ENCODE measurements at places on chromosomes 7 and 10.

- no peak for DNase-seq
Observed at GRCh38 chr7:107559864-107560263, 3.9 kb downstream of the COG5 start.

GRCh38 chr10:72316748-72317435, 37.8 kb downstream of the DNAJB12 start:
- DNase-seq: peak; percentile 67

DNA sequence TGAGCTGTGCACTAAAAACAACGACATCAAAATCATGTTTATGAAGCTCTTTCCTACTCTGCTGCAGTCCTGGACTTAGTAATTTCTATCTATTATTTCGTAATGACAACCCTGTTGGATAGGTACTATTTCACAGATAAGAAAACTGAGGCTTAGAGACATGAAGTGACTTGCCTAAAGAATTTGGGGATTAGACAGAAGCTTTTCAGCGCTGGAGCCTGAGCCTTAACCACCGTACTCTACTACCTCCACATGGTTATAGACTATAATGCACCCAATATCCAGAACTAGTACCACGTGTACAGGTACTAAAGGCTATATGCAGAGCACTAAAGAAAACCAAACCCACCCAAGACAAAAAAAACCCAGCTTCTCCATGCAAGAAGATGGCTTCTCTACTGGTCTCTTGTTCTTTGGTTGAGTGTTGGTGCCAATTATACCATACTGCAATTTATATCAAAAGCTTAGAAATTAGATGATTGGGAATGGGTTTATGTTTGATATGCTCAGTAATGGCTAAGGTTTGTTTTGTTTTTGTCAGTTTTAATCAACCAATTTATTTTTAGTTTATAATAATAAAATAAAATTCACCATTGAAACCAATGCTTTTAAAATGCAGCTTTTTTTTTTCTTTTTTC, 6.5 kb upstream of the SNX10 start:
- DNase-seq: no peak

DNA sequence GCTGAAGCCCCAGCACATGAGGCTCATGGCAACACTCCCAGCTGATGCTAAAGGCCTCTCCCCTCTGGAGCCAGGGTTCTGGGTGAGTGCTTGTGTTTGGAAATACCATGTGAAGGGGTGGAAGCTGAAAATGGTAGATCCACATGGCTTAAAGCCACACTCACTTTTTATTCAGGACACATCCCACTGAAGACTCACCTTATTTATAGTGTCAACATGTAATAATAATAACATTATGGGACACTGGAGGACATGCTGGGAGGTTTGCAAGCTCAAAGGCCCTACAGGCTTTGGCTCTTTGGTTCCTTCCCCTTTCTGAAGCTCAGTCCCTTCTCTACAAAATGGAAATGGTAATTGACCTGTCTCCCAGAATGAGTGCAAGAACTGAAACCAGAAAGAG, 318.0 kb downstream of the GRID1 start:
- DNase-seq: no peak

DNA sequence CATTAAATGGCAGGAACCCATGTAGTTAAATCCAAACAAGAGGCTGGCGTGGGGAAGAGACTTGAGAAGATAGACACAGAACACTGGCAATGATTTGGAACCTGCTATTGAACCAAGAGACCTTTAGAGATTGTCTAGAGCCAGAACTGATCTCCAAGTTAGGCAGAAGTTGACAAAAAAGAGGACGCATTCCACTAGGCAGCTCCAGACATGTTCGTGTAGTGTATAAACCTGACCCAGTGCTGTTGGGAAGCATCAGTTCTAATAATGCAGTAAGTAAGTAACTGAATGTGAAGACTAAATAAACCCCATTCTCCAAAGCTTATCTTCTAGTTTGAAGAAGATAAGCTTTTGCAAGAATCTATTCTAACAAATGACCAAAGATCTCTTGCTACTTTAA, 50.8 kb downstream of the AP3M1 start:
- DNase-seq: no peak

- no peak for DNase-seq
Observed at GRCh38 chr10:102994531-102995295, 76.6 kb downstream of the CNNM2 start.

DNA sequence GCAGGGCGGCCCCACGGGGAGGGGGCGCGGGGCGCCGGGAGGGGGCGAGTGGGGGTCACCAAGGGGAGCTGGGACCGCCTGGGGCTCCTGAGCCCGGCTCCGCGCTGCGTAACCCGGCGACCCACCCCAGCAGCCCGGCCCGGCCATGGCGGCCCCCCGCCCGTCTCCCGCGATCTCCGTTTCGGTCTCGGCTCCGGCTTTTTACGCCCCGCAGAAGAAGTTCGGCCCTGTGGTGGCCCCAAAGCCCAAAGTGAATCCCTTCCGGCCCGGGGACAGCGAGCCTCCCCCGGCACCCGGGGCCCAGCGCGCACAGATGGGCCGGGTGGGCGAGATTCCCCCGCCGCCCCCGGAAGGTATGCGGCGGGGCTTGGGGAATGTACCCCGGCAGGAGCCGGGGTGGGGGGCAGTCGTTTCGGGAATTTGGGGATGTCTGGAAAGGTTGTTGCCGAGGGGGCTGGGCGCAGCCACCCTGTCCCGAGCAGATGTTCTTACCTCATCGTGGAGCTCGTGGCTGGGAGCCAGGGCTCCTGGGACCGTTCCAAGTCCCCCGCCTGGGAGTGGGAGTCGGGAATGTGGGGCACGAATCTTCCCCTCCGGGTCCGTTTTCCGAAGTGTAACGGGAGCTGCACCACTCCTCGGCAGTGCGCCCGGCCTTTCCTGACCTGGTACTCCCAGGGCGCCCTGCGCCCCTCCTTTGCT, 431 bp downstream of the ZYX start:
- DNase-seq: no peak

GRCh38 chr10:11415095-11415494, 196.4 kb downstream of the USP6NL start:
- DNase-seq: no peak

DNA sequence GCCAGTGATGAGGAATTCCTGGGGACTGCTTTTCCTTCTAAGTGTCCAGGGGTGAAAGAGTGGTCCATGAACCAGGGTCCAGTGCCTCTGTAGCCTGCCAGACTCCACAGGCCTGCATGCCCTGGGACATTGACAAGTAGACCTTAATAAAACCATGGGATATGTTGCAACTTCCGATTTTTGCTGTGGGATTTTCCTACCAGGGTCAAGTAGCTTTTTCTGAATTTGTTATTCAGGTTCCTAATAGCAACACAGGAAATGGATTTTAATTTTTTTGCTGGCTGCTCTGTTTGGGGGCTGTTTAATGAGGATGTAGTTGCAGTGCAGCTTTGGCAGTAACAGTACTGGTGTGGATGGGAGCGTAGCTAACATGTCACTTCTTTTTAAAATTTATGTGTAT, 42.1 kb downstream of the WBP1L start:
- no peak for DNase-seq

- no peak for DNase-seq
Observed at GRCh38 chr7:12943781-12944180, 256.3 kb downstream of the ARL4A start.

GRCh38 chr7:115005251-115005650, 83.4 kb downstream of the MDFIC start:
- no peak for DNase-seq

DNA sequence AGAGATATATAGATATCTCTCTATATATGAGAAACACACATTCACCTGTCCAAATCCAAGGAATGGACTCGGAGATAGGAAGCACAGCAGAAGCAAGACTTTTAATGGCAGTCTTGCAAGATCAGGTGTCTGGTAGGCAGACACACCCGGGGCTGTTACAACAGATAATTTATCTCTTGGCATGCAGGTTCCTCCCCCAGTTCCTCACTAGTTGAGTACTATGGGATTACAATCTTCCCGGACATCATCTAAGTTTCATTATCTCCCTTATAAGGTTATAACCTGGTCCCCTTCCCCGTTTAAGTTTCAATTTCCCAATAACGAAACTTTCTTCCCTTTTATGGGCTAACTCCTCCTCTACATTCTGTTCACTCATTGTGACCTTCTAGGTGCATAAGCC, 399.3 kb downstream of the PPP1R3A start:
- DNase-seq: no peak

GRCh38 chr7:95693551-95694333, 78.6 kb upstream of the DYNC1I1 start:
- no peak for DNase-seq

DNA sequence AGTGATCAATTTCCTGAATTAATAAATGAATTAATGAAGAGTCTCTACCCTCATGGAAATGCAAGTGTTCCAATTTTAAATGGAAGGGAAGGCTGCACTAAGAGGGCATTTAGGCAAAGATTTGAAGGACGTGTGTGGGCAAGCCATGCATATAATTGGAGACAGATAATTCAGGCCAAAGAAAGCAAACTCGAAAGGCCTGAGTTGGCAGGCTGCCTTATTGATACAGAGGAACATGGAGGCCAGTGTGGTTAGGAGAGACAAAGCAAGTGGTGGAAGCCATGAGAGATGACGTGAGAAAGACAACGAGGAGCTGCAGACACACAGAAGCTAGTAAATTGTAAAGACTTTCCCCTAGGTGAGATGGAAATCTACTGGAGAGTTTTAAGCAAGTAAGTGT, 15.4 kb upstream of the PCLO start:
- no peak for DNase-seq

DNA sequence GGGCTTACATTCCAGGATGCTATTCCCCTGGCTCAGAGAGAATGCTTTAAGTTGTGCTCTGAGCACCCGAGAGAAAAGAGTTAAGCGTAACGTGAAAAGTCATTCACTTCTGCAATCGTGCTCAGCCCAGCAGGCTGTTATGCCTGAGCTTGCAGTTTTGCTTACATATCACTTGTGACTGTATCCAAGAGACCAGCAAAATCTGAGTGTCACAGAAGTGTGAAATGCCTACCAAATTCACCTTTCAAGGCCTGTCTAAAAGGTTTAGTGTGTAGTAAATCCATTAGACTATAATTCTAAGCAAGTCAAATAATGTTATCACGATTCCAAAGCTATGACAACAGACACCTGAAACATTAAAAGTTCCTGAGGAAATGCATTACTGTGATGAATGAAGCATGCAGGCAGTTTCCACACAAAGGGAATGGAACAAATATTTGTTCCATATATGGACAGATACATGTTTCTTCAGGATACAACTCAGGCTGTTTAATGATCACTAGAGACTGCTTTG, 20.1 kb downstream of the ITGB1 start:
- peak; percentile 33 for DNase-seq
